ENCODE measurements at places on chromosomes 13 and 19.

DNA sequence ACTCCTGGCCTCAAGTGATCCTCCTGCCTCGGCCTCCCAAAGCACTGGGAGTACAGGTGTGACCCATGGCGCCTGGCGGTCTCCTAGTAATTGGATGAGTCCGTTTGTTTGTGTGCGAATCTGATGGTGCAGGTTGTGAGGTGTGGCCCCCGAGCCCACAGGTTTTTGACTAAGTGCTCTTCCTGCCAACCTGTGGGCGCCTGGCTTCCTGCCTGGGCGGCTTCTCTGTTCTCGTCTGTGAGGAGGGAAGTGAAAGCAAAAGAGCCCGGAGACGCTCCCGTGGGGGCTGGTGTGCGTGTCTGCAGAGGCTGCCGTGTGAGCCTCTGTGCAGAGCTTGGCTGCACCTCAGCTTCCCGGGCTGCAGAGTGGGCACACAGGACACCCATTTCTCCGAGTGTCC lies 10.0 kb downstream of the ARHGAP45 start:
- DNase-seq, result peak; percentile 81

- DNase-seq, result no peak
Measured at GRCh38 chr13:73090116-73090822, 31.5 kb downstream of the KLF5 start.

DNA sequence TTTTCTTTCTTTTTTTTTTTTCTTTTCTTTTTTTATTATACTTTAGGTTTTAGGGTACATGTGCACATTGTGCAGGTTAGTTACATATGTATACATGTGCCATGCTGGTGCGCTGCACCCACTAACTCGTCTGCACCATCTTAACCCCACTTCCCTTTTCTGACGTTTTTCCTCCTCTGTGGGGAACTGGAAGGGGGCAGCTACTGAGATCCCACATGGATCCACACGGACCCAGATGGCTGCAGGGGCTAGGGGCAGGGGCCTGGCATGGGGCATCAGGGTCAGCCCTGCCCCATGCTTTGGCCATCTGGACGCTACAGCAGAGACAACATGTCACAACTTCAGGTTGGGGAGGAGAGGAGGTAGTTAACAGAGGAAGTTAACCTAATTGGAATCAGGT lies 54.3 kb downstream of the RUBCNL start:
- DNase-seq, result no peak

GRCh38 chr13:113083402-113084061 lies 22.1 kb upstream of the F7 start:
- no peak for DNase-seq

GRCh38 chr13:98060282-98060681 lies 82.6 kb upstream of the FARP1 start:
- no peak for DNase-seq

GRCh38 chr19:45664575-45664974 lies 3.4 kb upstream of the GIPR start:
- no peak for DNase-seq

DNA sequence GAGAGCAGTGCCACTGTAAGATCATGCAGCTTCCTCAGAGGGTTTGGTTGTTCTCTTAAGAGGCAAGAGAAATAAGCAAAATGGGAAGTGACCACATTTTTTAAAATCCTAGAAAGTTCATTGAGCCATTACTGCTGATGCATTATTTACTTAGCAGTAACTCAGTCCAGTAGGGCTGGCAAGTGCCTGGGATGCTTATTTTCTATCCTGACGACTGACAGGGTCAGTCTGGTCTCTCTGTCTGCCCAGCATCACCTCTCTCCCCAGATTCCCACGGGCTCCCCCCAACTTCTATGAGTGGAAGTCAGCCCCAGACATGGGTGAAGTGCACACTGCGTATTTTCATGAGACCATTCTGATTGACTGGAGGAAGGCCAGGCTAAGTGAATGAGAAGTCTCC lies 10.4 kb downstream of the SHISA2 start:
- no peak for DNase-seq

DNA sequence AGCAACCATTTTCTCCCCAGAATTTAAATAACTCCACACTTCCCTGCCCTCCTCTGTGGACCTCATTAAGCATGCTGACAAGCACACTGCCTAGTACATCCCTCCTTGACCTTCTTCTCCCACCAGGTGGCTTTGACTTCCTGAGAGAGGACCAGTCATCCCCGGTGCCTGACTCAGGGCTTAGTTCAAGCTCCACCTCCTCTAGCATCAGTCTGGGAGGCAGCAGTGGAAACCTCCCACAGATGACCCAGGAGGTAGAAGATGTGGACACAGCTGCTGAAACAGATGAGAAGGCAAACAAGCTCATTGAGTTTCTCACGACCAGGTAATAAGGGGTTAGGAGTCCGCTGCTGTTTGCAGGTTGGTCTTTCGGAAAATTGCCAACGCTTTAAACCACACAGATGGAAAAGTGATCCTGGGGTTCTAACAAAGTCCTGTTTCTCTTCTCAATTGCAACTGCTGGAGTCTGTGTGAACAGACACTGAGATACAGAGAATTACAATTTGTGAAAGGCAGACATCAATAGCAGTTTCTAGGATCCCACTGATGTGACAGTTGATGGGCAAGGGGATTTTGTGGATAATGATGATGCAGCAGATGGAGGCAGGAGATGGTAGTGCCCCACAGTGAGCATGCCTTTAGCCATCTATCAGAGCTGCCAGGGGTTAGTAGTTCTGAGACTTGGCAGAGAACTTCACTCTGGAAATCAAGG lies 86.7 kb downstream of the ZAR1L start:
- no peak for DNase-seq

- DNase-seq, result no peak
Measured at GRCh38 chr19:16233081-16233776, 35.5 kb downstream of the AP1M1 start.
